ENCODE measurements at places on chromosomes 2 and 18. TPM values are rescaled to one million over a fixed set of nuclear protein-coding genes. Genes with fewer than 3 reads are reported as not detected.
A peak's percentile ranks its signal among the peaks of the same experiment; 100 is the strongest.

GRCh38 chr2:11573418-11574175, 39.8 kb downstream of the GREB1 start:
- DNase-seq, result no peak

DNA sequence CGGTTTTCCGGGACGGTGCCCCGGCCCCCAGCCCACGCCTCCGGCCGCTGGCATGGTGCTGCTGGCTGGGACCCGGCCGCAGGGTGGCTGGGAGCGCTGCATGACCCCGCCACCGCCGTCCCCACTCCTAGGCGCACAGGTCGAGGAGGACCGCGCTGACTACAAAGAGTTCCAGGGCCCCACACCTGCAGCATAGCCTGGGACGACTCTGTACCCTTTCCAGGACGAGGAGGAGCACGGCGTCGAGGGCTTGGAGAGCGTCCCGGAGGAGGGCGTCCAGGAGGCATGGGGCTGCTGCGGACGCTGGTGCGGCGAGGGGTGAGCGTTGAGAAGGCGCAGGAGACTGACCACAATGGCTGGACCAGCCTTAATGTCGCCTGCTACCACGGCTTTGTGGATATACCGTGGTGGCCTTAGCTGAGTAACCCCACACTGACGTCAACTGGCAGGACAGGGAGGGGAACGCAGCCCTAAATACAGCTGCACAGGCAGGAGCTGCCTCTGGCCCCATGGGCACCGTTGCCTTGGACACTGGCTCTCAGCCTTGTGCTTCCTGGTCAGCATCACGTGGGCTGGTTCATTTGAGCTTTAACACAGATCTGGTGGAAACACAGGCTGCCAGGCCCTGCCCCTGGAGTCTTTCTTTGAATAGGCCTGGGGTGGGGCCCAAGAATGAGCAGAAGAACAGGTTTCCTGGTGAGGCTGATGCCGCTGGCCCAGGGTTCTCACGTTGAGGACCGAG, 40.9 kb upstream of the TRIM43B start:
- DNase-seq, result no peak

GRCh38 chr2:162308747-162309503, 9.6 kb downstream of the IFIH1 start:
- DNase-seq, result no peak

DNA sequence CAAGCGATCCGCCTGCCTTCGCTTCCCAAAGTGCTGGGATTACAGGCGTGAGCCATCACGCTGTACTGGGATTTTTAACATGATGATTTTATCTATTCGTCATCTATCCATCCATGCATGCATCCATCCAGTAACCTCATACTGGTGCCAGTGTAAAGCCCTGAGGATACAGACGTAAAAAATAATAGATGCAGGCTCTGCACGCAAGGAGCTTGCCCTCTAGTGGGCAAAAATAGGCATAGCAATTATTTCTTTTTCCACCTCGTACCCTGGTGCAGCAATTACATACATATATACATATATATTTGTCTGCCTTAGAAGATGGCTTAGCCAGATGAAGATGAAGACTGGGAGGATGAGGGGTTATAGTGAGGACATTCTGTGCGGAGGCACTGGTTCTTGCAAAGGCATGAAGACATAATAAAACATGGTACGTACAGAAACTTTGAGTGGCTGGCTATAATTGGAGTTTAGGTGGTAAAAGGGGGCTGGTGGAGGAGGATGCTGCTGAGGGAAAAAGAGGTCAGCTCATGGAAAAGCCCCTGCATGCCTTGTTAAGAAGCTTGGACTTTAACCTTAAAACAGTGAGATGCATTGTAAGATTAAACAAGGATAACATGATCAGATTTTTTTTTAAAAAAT, 19.6 kb upstream of the RPIA start:
- DNase-seq, result peak; percentile 84

The C2orf81 gene
- total RNA-seq, result 0.53 TPM

DNA sequence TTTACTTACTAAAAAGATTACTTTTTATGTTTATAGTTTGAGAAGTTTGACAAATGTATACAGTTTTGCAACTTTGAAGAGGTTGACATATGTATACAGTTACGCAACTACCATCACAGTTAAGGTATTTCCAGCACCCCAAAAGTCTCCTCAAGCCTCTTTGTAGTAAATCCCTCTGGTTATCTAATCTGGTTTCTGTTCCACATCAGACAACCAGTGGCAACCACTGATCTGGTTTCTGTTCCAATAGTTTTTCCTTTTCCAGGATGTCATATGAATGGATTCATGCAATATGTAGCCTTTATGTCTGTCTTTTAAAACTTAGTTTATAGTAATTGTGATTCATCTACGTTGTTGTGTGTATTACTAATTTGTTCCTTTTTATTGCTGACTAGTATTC, 23.5 kb downstream of the IFIH1 start:
- DNase-seq, result no peak

DNA sequence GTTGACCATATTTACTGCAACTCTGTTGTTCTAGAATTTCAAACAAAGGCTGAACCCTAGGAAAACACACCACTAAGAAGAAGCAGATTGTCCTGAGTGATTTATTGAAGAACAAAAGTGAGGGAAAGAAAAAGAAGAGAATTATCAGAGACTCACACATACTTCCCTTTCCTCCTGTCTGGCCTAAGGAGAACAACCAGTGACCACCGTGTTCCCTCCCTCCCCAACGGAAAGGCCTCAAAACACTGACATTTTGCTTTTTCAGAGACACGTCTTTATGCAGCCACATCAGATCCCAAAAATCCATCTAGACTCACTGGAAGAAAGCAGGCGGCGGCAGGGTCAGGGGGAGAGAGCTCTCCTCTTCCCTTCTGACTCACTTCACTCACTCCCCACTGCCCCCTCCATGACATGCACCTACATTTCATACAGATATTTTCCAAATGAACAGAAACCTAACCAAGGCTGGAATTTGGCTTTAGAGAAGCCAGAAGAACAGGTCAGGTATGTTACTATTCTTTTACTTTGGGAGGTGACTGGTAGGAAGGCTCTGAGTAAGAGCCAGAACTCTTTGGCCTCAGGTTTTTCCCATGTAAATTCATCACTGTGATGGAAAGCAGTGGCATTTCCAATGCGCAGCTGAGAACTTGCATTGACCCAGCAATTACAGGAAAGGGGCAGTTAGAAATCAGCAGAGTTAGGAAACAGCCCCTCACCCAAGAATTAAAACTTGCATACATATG, 169.9 kb downstream of the BCL11A start:
- no peak for DNase-seq

GRCh38 chr2:142981756-142982155, 104.3 kb downstream of the KYNU start:
- DNase-seq, result no peak

- no peak for DNase-seq
Observed at GRCh38 chr18:2354292-2354691, 217.0 kb downstream of the METTL4 start.

- DNase-seq, result no peak
Observed at GRCh38 chr2:6972067-6972710, 55.0 kb downstream of the RNF144A start.

DNA sequence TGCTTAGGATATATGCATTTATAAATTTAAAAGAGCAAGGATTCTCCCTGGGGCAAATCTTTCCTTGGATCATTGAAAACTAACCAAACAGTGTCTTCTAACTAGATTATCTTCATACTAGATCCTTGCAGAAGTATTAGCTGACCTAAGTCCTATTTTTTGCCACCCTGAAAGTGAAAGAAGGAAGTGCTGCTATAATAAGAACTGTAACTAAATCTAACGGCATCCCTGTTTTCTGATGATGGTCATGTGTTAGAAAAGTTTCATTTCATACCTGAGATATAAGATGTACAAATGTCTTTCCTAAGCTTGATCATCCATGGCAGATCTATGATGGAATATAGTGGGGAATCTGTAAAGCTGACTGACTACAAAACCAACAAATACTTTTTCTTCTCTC, 102.7 kb downstream of the MAP2 start:
- no peak for DNase-seq

- no peak for DNase-seq
Observed at GRCh38 chr2:226137201-226137811, 662.3 kb downstream of the IRS1 start.

The TMEM247 gene
- total RNA-seq, result not detected

DNA sequence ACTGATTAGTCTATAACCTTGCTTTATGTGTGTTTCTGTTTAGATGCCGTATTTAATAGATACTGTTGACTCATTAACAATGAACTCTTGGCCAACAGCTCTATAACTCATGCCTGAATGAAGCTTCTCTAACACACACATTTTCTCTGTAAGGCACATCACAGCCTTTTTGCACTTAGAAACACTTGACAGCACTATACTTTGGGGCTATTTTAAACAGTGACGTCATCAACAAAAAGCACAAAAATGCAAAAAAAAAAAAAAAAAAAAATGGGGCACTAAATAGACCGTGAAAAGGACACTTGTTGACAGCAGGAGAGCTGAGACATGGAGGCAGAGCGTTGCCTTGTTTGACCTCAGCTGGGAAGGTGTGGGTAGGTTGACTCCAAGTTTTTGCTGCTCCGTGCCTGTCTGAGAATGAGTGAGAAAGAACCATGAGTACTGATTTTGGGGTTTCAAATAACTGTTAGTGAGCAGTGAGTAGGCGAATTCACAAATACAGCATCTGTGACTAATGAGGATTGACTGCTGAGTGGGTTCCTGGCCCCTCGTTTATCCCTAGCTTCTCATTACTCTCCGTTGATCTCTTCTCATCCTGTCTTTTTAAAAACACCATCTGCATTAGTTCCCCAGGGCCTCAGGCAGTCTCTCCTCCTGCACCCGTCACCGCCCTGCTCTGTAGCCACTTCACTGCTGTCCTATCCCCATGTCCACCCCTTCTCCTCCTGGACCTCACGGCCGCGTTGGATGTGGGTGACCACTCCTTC, 24.4 kb downstream of the SPP2 start:
- DNase-seq, result no peak

- DNase-seq, result no peak
Observed at GRCh38 chr2:175576875-175577274, 395.4 kb upstream of the ATP5MC3 start.

GRCh38 chr2:32278478-32278853, 762 bp downstream of the YIPF4 start:
- DNase-seq, result no peak

GRCh38 chr2:219167997-219168396, 1.8 kb downstream of the SLC23A3 start:
- no peak for DNase-seq

The SLC23A3 gene
- 0.13 TPM for total RNA-seq

DNA sequence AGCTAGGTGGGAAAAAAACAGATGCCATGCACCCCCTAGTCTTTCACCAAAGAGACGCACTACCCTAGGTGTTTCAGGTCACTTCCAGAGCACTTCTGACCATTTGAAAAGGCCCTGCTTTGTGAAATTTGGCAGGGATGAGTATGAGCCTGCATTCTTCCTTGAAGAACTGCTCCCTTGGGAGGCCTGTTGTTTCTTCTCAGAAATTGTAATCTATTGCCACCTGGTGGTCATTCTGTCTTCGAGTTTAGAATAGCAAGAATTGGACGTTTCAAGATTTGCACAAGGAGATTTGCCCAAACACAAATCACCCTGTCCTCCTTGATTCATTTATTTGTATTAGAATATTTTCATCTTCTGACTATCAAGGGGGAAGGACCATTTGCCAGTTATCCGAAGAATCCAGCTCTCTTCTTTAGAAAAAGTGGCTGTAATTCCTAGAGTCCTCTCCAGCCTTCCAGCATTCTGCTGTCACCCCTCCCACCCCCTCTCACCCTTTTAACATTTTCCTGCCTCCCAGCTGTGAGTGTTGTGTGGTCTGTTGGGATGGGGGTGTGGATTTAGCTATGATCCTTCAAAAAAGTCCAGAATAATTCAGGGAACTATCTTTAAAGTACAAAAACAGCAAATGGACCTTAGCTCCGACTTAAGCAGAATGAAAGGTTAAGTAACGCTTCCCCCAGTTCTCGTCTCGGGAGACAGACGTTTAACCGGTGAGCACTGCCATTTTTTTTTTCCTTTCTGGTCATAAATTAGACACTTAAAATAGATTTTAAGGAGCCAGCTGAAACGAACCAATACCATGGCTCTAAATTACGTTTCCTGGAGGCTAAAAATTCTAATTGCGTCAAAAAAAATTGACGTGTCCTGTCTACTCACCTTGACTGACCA, 3.7 kb upstream of the GAD1 start:
- DNase-seq, result peak; percentile 92

- no peak for DNase-seq
Observed at GRCh38 chr2:187520121-187520624, 34.1 kb downstream of the TFPI start.

- no peak for DNase-seq
Observed at GRCh38 chr2:116223912-116224311, 1590.6 kb upstream of the DDX18 start.

The RAB6C gene
- total RNA-seq, result not detected
